Activated T-helper 1 cell treated with Interleukin-2 at 50 U/mL for 16 hours (primary cell): ENCODE measurements at places on chromosomes 5 and 9.

DNA sequence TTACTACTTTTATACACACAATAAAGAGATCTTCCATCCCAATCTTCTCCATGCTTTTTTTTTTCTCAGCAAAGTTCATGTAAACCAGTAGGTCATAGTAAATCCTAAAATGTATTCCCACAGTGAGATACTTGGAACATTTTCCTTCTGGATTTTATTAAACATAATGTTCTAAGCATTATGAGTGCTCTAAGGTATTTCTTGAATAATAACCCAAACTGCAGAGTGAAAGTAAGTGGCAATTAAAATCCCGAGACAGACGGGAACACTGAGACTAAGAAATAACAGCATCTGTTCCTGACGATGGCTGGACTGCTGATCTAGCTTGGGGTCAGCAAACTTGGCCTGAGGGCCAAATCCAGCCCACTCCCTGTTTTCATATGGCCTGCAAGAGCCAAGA is 359.8 kb downstream of the ARL15 start:
- DNase-seq: no peak

DNA sequence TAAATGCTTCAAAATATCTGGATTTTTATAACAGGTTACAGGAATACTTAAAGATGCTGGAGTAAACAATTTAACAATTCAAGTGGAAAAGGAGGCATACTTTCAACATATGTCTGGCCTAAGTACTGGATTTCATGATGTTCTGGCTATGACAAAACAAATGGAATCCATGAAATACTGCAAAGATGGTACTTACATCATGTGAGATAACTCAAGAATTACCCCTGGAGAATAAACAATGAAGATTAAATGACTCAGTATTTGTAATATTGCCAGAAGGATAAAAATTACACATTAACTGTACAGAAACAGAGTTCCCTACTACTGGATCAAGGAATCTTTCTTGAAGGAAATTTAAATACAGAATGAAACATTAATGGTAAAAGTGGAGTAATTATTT is 35.6 kb downstream of the SLC30A5 start:
- DNase-seq: no peak

- DNase-seq: no peak
Observed at GRCh38 chr5:88214655-88215054, 54.0 kb downstream of the TMEM161B start.

DNA sequence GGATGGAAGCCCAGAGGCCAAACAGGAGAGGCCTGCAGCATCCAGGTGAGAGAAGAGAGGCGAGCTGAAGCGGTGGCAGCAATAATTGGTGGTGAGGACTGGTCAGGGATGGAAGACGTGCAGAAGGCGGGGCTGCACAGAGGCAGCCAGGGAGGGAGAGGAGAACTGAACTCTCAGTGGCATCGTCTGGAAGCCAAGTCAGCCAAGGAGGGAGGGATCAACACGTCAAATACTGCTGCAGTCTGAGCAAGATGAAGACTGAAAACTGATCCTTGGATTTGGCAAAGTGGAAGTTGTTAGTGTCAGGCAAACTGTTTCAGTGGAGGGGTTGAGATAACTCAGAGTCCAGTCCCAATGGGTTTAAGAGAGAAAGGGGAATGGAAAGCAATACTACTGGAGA is 145.4 kb downstream of the CDK5RAP2 start:
- DNase-seq: no peak

DNA sequence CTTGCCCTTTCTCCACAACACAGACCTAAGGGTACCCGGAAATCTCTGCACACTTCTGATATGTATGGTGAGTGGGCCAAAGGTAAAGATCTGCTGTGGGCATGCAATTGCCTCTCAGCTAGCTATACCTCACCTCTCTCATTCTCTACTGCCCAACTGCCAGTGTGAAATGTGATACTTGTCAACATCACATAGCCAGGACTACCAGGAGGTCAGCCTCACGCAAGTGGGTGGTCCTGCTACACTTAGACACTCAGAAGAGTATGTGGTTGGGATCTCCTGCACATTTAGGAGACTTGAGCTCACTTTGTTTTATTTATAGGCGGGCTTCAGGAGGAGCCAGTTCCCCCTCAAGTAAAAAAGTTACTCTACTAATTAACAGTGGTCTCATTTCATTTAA is 88.0 kb upstream of the MAN2A1 start:
- DNase-seq: no peak

- DNase-seq: no peak
Observed at GRCh38 chr9:95125652-95126051, 191.9 kb downstream of the FANCC start.

- DNase-seq: no peak
Observed at GRCh38 chr9:36935332-36935731, 98.7 kb downstream of the PAX5 start.

DNA sequence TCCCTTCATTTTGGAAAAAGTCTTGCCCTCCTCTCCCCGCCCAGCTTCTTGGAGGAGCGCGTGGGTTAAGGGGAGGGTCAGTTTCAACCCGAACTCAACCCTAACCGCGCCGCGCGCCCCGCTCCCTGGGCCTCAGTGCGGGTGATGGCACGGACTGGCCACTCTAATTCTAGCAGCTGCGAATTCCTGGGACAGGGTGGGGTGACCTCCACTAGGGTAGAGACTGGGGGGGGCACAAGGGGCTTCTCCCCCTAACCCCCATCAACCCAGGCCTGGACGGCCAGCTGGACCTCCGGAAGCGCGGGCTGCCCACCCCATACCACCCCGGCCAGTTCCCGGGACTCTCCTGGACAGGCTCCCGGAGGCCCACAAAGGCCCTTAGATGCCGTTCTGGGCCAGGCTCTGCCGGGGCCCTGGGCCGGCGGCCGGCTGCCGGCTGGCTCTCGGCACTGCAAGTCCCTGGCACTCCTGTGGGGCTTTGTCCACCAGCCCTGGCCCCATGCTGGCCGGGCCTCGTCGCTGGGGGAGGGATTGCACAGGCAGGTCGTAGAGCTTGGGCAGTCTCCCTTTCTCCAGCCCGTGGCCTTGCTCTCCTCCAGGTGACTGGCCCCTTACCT is 7.2 kb upstream of the PSD2 start:
- DNase-seq: no peak

DNA sequence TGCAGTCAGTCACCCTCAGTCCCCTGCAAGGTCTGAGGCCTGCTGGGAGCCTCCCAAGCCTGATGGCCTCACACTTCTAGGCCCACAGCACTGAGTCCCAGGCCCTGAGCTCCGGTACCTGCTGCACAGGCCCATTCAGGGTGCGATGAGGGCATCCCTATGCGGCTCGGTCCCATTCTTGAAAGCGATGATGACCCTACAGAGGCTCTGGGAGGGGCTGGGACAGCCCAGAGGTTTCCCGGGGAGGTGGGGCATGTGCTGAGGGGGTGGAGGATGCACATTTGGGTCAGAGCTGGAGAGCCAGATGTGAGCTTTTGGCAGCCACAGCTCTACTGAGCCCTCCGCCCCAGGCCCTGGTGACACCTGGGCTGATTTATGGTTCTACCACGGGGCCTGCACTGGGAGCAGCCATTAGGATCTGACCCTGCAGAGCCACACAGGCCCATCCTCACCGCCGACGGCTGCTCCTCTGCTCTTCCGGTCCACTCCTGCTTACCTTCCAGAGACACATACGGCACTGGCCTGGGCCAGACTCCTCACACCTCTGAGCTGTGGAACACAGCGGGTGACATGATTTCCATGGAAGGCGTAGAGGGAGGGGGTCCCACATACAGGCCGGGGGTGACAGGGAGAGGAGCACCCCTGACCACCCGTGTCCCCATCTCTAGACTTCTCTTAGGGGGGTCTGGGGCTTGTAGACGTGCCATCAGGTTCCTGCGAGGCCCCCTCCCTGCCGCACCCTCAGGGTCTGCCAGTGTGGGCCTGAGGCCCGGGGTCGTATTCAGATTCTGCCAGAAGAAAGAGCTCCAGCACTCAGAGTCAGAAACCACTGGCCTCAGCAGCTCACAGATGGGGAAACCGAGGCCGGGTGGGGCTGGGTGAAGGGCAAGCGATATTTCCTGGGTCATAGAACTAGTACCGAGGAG is 53.4 kb downstream of the COL23A1 start:
- DNase-seq: no peak
